ENCODE measurements at places on chromosomes 12 and 14.

DNA sequence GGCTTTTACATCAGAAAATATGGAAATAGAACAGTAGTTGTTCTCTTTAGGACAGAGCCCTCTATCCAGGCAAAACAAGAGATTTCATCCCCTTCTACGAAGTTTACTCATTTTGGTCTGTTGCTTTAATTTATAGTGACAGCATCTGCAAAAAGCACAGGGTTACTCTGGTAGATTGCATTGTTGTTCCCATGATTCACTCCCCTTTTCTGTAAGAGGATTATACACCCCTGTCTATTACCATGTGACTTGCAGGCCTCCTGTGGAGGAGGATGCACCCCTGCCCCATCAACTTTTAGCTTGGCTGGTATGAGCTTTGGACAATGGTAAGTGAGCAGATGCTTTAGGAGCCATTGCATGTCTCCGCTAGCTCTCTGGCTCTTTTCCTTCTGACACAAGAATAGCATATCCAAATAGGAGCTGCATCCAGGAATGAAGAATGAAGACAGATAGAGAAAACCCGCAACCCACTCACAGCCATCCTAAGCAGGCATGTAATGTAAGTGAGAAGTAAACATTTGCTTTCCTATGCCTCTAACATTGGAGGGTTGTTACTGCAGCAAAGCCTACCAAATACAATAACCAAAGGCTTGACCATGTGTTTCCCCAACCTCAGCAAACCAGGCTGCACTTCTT, 304.2 kb downstream of the AKAP6 start:
- no peak for DNase-seq

GRCh38 chr12:109951751-109952150, 44.4 kb downstream of the GIT2 start:
- DNase-seq, result no peak

DNA sequence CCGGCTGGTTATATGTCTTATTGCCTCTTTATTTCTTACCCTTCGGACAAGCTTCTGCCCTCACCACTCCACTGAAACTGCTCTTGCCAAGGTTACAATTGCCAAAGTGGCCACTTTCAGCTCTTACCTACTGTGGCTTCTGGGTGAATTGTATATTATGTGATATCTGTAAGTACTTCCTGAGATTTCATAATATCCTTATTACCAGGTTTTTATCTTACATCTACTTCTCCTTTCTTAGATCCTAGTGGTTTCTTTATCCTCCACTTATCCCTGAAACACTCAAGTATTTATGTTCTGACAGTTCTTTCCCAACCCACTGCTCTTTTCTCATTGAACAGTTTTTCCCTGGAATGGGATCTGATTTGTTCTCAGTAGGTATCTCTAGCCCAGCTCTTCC, 10.5 kb downstream of the CELA1 start:
- no peak for DNase-seq

DNA sequence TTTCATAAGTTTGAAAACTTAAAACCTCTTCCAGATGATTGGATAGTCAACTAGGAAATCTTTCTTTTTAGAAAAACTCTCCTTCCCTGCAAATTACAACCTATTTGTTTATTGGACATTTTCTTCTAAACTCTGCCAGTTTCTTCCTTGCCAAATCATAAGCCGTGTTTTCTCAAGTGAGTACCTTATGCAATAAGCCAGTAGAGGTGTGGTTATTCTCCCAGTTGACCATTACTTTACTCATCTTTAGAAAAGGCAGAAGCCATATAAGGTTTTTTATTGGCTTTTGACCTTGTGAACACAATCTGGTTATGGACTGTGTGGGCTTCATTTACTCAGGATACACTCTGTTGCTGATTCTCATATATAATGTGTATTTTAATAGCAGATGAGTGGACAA, 14.6 kb downstream of the ACTR6 start:
- no peak for DNase-seq

- no peak for DNase-seq
Measured at GRCh38 chr14:71418532-71419245, 511.4 kb downstream of the PCNX1 start.

DNA sequence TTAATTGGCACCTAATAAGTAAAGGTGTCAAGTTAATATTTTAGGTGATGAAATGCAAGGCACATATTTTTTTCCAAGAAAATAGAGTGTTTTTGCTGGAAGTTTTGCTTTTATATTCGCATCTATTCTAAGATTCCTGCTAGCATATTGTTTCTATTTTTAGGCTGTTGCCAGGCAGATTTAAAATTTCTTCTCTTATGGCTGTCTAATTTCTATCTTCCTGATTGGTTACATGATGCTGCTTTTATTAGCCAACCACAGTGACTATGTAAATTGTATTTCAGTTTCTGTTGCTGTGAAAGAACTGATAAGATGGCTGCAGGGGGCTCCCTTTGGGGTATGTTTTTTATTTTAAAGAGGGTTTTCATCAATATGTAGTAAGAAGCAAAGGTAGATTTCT, 42.7 kb downstream of the ATF7IP start:
- DNase-seq, result no peak

DNA sequence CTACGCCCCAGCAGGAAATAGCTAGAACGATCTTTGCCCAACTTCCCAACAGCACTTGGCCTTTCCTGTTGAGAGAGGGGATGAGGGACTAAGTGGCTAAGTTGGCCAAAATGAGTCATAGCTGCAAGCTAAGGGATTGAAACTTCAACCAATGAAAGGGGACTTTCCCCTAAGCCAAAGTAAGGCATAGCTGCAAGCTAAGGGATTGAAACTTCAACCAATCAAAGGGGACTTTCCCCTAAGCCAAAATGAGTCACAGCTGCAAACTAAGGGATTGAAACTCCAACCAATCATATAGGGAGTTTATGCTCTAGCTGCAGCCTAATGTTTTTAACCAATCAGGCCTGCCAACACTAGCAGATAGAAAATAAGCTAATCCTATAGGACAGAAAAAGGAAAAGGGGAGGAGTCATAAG, 100.5 kb upstream of the SSTR1 start:
- no peak for DNase-seq

GRCh38 chr12:64065881-64066451, 156.1 kb downstream of the KICS2 start:
- no peak for DNase-seq

DNA sequence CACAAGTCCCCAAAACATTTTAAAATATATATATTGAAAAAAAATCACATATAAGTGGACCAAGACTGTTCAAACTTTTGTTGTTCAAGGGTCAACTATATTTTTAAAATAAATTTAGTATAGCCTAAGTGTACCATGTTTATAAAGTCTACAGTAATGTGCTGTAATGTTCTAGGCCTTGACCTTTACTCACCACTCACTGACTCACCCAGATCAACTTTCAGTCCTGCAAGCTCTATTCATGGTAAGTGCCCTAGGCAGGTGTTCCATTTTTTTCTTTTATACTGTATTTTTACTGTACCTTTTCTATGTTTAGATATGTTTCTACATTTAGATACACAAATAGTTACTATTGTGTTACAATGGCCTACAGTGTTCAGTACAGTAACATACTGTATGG, 23.4 kb upstream of the TMTC1 start:
- no peak for DNase-seq

GRCh38 chr12:82027612-82028011, 268.5 kb upstream of the PPFIA2 start:
- DNase-seq, result no peak
